Fibroblast of skin of left quadriceps (primary cell): ENCODE measurements at places on chromosomes 1 and 21.
A peak's percentile ranks its signal among the peaks of the same experiment; 100 is the strongest.

DNA sequence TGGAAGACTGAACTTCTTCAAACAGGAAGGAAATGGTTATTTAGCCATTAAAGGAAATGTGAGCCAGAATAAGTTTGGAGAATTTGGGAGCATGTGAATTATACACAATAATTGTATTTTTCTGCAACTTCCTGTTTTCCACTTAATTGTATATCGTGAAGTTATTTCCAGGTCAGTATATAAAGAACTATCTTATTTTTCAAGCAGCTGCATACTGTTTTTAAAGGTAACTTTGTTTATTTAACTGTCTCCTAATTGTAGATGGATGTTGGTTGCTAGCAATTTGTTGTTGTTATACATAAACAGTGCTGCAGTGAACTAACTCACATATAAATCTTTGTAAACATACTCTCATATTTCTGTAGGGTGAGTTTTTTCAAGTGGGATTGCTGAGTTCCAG lies 180.3 kb downstream of the HLX start:
- no peak for DNase-seq

GRCh38 chr1:179002552-179003345 lies 22.9 kb upstream of the FAM20B start:
- peak; percentile 46 for DNase-seq

DNA sequence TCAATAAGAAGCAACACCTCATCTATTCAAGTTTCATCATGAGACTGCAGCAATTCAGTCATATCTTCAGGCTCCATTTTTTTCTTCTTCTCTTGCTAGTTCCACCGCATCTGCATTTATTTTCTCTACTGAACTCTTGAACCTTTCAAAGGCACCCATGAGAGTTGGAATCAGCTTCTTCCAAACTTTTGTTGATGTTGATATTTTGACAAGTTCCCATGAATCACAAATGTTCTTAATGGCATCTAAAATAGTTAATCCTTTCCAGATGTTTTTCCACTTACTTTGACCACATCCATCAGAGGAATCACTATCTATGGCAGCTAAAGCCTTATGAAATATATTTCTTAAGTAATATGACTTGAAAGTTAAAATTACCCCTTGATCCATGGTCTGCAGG lies 434.3 kb downstream of the GPATCH2 start:
- DNase-seq = no peak

- DNase-seq = no peak
Observed at GRCh38 chr1:158654571-158654970, 31.9 kb downstream of the SPTA1 start.

DNA sequence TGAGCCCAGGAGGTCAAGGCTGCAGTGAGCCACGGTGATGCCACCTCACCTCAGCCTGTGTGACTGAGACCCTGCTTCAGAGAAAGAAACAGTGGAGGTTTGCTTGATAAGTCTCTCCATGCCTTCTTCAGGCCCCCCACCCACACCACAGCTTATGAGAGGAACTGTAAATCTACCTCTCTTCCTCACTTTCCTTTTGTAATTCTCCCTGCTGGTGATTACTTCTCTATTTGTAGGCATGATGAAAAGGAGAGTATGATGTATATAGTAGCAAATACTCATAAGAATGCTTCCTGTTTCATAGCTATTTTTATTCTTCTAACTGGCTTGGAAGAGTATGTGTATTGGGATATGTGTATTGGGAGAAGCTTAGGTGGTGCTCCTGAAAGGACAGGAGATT lies 186.3 kb downstream of the VPS13D start:
- DNase-seq = no peak

DNA sequence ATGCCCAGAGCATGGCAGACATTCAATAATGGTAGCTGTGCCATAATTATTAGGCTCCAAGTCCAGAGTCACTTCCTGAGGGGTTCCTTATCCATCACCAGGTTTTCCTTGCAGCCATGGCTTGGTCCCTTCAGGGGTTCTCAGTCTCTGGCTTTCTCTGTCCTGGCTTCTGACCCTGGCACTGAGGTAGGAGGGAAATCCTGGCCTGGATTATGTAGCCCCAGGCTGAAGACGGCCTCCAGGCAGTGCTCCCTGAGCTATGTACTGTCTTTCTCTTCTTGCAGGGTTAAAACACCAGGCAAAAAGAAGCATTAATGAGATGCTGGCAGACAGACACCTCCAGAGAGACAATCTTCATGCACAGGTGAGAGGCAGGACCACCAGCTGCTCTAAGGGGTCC lies 9.5 kb upstream of the PADI3 start:
- DNase-seq = peak; percentile 85

DNA sequence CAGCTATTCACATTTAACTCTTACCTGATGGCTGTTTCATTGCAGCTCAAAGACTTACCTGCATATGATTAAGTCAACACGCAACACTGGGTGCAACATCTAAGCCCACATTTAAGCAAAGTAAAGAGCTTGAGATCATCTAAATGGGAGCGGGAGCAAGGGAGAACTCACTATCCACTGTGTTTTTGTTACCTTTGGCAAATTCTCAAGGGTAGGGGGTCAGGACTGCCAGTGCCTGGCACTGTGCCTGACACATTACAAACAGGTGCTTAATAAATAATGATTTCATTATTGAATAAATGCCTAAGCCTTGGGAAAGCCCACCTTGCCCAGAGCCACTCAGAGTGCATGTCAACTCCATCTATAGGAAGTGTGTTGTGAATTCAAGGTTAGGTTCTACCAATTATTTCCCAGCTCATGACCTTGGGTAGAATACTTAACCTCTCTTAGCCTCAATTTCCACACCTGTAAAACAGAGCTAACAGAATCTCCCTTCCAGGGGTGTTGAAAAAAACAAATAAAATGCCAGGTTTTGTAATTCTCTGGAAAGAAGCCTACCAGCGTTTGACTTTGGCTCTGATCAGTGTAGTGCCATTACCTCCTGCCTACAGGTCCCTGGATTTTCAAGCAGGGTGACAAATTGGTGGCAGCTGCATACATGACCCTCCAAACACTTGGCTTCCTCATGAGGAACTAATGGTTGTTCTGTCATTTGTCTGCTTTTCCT lies 109.7 kb downstream of the TGFBR3 start:
- no peak for DNase-seq

DNA sequence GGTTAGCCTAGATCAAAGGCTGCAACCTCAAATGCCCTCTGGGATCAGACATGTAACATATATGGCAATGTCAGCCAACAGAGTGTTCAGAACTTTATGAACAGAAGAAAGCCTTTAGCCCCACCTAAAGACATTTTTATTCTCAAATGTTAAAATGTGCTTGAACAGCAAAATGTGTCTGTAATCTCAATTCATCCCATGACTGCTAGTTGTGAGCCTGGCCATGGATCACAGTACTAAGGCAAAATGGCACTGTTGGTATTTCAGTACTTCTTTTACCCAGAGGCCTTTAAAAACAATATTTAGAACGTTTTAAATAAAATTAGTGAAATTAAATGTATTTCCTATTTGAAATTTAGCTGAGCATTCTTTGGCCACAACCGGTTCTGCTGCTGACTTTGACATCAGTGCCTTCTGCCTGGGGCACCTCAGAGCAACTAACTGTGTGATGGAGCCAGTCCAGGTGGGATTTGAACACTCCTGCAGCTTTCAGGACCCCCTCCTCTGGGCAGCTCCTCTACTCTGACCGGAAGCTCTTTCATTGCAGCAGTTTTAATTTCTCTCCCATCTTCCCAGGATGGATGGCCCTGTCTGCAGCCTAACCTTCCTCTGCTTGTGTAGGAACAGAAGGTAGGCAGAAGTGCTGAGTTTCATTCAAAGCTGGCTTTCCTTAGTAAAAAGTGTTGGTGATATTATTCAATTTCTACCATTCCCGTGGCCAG lies 68.3 kb upstream of the NFIA start:
- DNase-seq = no peak

GRCh38 chr1:30422251-30422650 lies 301.1 kb downstream of the MATN1 start:
- DNase-seq = no peak

GRCh38 chr1:2163205-2163604 lies 31.4 kb downstream of the FAAP20 start:
- DNase-seq = no peak

DNA sequence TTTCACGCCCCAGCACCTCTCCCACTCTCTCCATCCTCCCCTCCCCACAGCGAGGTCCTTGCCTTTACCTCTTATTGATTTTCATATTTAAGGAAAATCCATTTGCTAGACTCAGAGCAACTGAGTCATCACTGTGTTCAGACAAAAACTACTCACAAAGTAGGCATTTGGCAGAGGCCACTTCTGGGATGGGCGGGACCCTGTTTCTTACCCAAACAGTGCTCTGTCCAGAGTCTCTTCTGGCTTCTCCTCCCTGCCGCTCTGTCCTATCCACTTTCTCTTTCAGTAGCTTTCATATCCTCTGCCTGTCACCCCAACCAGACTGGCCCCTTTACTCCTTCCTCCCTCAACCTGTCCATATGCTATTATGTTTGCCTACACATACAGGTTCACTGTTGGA lies 2.4 kb upstream of the NAV1 start:
- no peak for DNase-seq

- no peak for DNase-seq
Observed at GRCh38 chr1:165290148-165290547, 66.4 kb downstream of the LMX1A start.

DNA sequence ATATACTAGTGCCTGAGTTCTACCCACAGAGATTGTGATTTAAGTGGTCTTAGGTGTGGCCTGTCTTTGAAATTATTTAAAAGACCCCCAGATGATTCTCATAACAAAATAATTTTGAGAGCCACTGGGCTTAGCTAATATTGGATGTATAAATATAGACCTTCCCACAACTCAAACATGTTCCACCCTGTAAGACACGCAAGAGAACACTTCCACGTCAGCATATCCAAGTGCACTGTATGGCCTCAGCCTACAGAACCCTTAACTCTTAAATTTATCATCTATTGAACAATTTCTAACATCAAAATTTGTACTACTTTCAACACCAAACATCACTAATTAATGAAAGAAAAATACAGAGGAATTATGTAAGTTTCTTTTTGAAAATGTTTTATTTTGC lies 2.5 kb downstream of the FAM177B start:
- no peak for DNase-seq

DNA sequence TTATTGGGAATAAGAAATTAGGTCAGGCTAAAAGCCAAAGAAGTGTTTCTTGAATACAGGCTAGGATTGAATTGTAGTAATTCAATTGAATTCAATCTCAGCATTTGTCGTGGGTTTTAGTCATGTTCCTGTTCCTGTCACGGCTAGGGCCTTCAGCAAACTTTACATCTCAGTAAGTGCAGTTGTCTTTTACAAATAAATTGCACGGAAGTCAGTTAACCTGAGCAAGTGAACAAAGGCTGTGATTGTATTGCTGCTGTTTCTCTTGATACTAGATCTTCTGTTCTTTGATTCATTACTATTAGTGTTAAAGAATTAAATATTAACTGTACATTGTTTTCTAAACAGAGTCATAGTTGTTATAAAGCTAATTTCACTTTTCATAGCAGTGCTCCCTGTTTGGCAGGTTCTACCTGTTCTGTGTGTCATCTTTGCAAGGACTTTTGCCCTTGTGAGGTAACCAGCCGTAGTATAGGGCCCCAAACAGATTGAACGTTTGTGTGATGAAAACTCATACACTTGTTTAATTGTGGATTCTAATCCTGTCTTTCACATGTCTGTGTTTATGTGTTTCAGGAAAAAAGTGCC lies 164.4 kb downstream of the EDEM3 start:
- no peak for DNase-seq

- no peak for DNase-seq
Observed at GRCh38 chr1:15167386-15167785, 13.8 kb downstream of the TMEM51 start.

DNA sequence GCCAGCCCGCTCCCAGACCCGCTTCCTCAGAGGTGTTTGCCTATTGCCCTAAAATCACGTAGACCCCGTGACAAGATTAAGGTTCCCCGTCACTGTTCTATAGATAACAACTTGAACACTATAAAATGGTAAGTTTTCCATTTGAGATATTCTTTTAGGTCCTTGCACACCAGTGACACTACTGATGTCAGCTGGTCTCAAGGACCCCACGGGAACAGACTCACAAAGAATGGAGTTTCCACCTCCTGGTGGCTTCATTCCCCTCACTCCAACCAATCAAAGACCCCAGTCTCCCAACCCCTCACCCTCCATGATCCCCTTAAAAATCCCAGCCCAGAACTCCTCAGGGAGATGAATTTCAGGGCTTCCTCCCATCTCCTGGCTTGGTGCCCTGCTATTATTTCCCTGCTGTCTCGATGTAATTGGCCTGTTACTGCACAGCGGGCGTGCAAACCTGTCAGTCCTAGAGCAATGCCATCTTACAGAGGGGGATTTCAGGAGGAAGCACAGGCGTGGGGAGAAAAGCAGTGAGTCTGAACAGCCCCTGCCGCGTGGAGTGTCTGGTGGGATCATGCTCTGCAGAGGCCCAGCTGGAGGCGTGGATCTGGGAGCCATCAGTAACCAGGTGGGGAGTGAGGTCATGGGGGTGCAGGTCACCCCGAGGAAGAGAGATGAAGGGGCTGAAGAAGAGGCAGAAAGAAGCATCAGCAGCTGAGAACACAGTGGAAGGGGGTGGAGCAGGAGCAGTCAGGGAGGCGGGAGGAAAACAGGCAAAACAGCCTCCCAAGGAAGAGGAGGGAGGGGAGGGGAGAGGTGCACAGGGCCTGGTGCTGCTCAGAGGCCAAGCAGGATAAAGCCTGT lies 35.1 kb upstream of the LBR start:
- no peak for DNase-seq

DNA sequence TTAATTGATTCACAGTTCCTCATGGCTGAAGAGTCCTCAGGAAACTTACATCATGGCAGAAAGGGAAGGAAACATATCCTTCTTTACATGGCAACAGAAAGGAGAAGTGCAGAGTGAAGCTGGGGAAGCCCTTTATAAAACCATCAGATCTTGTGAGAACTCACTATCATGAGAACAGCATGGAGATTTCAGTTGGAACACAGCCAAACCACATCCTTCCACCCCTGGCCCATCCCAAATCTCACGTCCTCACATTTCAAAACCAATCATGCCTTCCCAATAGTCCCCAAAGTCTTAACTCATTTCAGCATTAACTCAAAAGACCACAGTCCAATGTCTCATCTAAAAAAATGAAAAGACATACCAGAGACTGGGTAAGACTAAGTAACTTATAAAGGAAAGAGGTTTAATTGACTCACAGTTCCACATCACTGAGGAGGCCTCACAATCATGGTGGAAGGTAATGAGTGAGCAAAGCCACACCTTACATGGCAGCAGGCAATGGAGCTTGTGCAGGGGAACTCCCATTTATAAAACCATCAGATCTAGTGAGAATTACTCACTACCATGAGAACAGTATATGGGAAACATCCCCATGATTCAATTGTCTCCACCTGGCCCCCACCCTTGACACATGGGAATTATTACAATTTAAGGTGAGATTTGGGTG lies 105.2 kb downstream of the MRPL39 start:
- DNase-seq = no peak

GRCh38 chr1:178875936-178876335 lies 5.1 kb upstream of the ANGPTL1 start:
- no peak for DNase-seq

DNA sequence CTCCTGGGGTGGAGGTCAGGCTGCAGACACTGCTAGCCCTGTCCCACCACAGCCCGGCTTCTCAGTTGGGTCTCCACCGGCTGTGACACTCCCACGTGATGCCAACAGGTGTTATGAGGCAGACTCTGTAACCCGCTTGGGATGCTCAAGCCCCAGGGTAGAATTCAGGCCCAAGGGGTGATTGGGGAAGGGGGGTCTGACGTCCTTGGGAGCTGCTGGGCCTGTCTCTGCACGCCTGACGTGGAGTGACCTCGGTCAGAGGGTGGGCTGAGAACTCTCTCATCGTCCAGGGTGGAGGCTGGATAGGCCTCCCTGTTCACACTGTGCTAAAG lies 7.7 kb upstream of the HES5 start:
- DNase-seq = no peak
